Esophagus muscularis mucosa (tissue), 4 donors: ENCODE measurements at places on chromosomes 16 and 17. TPM values are rescaled to one million over a fixed set of nuclear protein-coding genes. Genes with fewer than 3 reads are reported as not detected.

DNA sequence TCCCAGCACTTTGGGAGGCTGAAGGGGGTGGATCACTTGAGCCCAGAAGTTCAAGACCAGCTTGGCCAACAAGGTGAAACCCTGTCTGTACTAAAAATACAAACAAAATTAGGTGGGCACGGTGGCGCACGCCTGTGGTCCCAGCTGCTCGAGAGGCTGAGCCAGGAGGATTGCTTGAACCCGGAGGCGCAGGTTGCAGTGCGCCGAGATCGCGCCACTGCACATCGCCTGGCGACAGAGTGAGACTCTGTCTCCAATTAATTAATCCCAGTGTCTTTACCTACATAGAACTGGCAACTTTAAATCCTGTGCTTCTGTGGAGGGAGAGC lies 1.5 kb upstream of the ELOB start:
- H3K36me3 ChIP-seq = peaks cover 16% of the 10 kb centered on the region
- no peaks in the 10 kb centered on the region for H3K27me3 ChIP-seq
- H3K27ac ChIP-seq = peak overlapping the region; percentile 100
- H3K4me1 ChIP-seq = peaks cover 39% of the 10 kb centered on the region

DNA sequence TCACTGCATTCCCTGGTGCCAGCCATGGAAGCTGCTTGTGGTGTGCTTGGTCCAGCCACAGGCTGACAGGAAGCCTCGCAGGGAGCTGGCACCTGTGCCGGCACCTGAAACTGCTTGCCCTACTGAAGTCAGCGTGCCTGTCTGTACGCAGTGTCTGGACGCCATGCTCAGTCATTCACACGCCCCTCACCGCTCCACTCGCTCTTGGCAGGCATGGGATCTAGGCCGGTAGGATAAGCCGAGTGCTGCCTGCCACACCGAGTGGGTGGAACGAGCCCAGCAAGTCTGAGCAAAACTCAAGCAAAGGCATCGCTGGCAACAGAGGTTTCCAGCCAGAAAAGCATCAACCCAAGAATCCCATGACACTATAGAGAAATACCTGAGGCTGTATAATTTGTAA lies 350.6 kb downstream of the CDH11 start:
- no peaks in the 10 kb centered on the region for H3K4me1 ChIP-seq
- H3K27ac ChIP-seq = no peak overlapping the region
- H3K4me3 ChIP-seq = no peak overlapping the region
- no peak for DNase-seq
- H3K36me3 ChIP-seq = no peaks in the 10 kb centered on the region

DNA sequence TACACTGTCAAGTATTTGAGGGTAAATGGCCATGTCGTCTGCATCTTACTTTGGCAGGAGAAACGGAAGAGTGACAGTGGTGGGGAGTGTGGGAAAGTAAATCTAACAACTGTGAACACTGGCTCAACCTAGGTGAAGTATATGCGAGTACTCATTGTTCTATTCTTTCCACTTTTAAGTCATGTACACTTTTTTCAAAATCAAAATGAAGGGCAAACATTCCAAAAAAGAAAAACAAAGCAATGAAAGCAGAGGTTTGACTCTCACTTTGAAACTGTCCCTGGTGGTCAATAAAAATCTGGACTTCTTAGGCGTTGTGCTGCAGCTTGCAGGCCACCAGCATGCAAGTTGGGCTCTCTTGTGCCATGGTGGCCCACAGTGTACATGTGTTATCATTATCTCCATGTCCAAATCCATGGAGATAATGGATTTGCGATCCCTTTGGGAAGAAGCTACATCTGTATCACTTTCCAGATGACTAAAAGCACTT lies 32.7 kb downstream of the STAT5B start:
- H3K4me1 ChIP-seq = peaks cover 21% of the 10 kb centered on the region
- no peak for DNase-seq
- no peaks in the 10 kb centered on the region for H3K36me3 ChIP-seq
- H3K27me3 ChIP-seq = no peaks in the 10 kb centered on the region
- H3K4me3 ChIP-seq = no peak overlapping the region
- no peak overlapping the region for H3K27ac ChIP-seq

Gene PDE6G
- not detected for total RNA-seq

- no peaks in the 10 kb centered on the region for H3K36me3 ChIP-seq
- no peaks in the 10 kb centered on the region for H3K27me3 ChIP-seq
- no peaks in the 10 kb centered on the region for H3K4me1 ChIP-seq
- no peak for DNase-seq
- no peak overlapping the region for H3K4me3 ChIP-seq
These were observed 53.6 kb upstream of the ATF7IP2 start for GRCh38 chr16:10332241-10332640.

- no peaks in the 10 kb centered on the region for H3K27me3 ChIP-seq
- H3K27ac ChIP-seq = no peak overlapping the region
- no peaks in the 10 kb centered on the region for H3K4me1 ChIP-seq
- no peaks in the 10 kb centered on the region for H3K36me3 ChIP-seq
- no peak overlapping the region for H3K4me3 ChIP-seq
- no peak for DNase-seq
These were observed 201.2 kb upstream of the NOG start for GRCh38 chr17:56392321-56392720.

DNA sequence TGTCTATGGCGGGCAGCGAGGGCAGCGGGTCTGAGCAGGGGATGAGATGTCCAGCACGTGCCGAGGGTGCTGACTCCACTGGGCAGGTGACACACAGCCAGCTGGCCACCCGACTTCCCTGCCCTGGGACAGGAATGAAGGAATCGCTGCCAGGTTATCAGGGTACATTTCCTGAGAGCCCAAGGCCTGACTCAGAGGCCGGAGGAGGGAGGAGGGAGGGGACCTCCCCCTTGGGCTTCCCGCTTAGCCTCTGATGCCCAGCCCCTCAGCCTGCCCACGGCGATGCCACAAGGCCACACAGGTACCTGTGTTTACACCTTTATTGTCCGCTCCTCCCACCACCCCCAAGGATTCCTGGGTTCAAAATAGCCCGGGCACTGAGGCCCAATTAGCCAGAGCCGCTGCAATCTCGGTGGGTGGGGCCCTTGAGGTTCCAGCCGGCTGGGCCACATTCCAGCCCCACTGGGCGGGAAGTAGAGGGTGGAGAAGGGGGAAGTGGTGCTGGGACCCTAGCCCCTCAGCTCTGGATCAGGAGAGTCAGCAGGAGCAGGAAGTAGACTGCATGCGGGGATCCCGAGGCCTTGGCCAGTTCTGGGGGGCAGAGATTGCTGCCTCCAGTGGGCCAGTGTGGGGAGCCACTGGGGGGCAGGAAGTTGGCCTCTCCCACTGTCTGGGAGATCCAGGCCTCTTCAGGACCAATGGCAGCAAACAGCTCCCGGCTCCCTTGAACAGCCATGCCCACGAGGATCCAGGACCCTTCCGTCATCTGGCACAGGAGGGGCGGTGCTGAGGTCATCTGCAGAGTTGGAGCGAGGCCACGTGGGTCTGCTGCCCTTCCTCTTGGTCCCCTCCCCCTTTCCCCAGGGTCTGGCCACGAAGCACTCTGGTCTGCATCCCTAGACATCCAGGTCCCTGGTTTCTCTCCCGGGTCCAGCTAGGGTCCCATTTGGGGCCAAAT lies 3.4 kb upstream of the PRSS8 start:
- H3K27ac ChIP-seq = peak overlapping the region; percentile 31
- H3K27me3 ChIP-seq = peaks cover 25% of the 10 kb centered on the region
- DNase-seq = no peak
- peaks cover 36% of the 10 kb centered on the region for H3K4me1 ChIP-seq

DNA sequence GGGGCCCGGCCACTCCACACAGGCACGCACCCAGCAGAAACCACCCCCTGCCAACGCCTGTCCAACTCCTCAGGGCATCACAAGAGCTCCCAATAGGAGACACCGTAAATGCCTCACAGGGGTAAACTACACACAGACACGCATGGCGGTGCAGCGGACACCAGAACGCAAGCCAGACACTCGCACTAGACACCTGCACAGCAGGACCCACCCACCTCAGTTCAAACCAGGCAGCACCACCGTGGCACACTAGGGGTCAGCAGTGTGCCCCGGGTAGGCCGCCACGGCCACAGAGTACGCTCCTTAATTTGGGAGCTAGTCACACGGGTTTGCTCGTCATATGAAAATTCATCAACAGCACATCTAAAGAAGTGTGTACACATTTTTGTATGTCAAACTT lies 3.4 kb downstream of the SLC38A10 start:
- H3K27ac ChIP-seq = peak overlapping the region; percentile 40
- no peaks in the 10 kb centered on the region for H3K27me3 ChIP-seq
- no peak overlapping the region for H3K4me3 ChIP-seq
- peaks cover 48% of the 10 kb centered on the region for H3K4me1 ChIP-seq
- peaks cover 32% of the 10 kb centered on the region for H3K36me3 ChIP-seq

DNA sequence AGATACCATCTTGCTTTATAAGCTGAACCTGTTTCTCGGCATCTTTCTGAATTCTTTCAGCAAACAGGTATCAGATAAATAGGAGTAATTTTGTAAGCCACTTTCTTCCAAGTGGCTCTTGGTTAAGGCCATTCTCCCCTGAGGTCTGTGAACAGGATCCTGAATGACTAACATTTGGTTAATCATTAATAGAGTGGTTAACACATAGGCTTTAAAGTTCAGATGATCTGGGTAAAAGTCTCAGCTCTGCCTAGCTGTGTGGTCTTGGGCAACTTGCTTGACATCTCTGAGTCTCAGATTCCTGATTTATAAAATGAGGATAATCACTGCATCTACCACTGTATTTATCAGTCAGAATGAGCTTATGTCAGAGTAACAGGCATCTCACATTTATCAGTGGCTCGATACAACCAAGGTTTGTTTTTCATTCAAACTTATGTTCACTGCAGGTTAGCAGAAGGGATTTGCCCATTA lies 44.4 kb upstream of the ANKFN1 start:
- no peaks in the 10 kb centered on the region for H3K36me3 ChIP-seq
- no peak for DNase-seq
- no peak overlapping the region for H3K27ac ChIP-seq
- H3K4me1 ChIP-seq = no peaks in the 10 kb centered on the region
- H3K27me3 ChIP-seq = no peaks in the 10 kb centered on the region
- no peak overlapping the region for H3K4me3 ChIP-seq

Gene CCL7
- total RNA-seq = not detected

Gene PRDM7
- not detected for total RNA-seq

DNA sequence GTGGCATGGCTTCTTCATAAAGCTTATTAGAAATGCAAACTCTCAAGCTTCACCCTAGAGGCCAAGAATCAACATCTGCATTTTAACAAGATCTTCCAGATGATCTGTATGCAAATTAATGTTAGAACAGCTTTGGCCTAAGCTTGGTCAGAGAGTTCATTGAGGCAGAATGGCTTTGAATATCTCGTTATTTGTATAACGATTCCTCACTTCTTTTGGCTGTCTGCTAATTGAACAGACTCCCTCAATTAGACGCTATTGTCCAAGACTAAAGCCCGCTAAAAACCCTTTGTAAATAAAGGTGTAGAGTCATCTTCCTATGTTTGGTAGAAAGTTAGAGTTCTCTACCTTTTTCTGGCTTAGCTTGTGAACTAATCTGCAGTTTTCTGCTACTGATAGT lies 1453.7 kb downstream of the CDH8 start:
- no peaks in the 10 kb centered on the region for H3K27me3 ChIP-seq
- H3K36me3 ChIP-seq = no peaks in the 10 kb centered on the region
- no peaks in the 10 kb centered on the region for H3K4me1 ChIP-seq
- H3K4me3 ChIP-seq = no peak overlapping the region
- no peak overlapping the region for H3K27ac ChIP-seq

GRCh38 chr16:7257016-7257415 lies 75.6 kb upstream of the RBFOX1 start:
- no peaks in the 10 kb centered on the region for H3K36me3 ChIP-seq
- H3K27me3 ChIP-seq = no peaks in the 10 kb centered on the region
- no peak overlapping the region for H3K4me3 ChIP-seq
- no peak overlapping the region for H3K27ac ChIP-seq
- no peaks in the 10 kb centered on the region for H3K4me1 ChIP-seq

GRCh38 chr16:77873066-77873465 lies 84.7 kb downstream of the VAT1L start:
- no peaks in the 10 kb centered on the region for H3K36me3 ChIP-seq
- no peak overlapping the region for H3K27ac ChIP-seq
- DNase-seq = no peak
- peaks cover 8% of the 10 kb centered on the region for H3K4me1 ChIP-seq

Gene EME1
- total RNA-seq = not detected

DNA sequence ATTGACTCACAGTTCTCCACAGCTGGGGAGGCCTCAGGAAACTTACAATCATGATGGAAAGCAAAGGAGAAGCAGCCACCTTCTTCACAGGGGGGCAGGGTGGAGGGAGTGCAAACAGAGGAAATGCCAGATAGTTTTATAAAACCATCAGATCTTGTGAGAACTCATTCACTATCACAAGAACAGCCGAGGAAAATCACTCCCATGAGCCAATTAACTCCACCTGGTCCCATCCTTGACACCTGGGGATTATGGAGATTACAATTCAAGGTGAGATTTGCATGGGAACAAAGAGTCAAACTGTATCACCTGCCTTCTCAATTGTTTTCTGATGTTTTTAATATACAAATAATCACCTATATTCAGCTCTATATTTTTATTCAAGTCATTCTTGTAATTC lies 1527.3 kb upstream of the GOT2 start:
- no peak overlapping the region for H3K27ac ChIP-seq
- H3K4me1 ChIP-seq = no peaks in the 10 kb centered on the region
- H3K4me3 ChIP-seq = no peak overlapping the region

DNA sequence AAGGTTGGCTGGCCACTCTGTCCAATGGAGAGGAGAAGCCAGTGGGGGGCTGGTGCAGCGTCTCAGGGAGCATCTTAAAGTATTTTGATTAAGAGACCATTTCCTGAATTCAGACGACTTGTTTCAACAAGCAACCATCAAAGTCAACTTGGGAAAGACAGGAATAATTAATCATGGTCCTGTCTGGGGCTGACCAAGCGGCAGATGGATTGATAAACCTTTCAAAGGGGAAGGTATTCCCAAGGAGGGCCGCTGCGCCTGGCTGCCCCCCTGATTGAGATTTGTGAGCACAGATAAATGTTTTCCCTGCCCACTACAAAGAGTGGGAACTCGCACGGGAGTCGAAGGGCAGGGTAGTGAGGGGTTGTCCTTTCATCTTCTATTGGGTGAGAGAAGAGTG lies 47.5 kb downstream of the HNF1B start:
- no peaks in the 10 kb centered on the region for H3K4me1 ChIP-seq
- no peak for DNase-seq
- no peaks in the 10 kb centered on the region for H3K27me3 ChIP-seq
- H3K36me3 ChIP-seq = no peaks in the 10 kb centered on the region

DNA sequence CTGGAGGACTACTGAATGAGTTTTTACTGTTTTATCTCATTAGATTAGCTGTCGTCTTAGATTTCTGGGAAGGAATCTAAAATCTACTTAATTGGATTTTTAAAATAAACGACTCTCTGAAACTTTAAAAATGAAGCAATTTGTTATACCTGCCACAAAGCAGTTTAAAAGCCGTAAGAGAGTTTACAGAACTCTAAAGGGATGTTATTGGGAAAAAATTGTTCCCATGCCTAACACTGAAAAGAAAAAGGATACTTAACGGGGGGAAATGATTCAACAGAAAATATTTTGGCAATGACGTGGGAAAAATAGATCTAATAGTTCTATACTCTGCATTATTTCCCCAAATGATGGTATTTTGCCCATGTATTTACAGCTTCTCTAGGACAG lies 27.0 kb downstream of the ARHGAP17 start:
- no peaks in the 10 kb centered on the region for H3K27me3 ChIP-seq
- peaks cover 96% of the 10 kb centered on the region for H3K4me1 ChIP-seq
- H3K27ac ChIP-seq = peak overlapping the region; percentile 77
- H3K36me3 ChIP-seq = no peaks in the 10 kb centered on the region

Gene AOC2
- 2.0 TPM for total RNA-seq

GRCh38 chr17:43774304-43775250 lies 4.2 kb downstream of the DUSP3 start:
- peaks cover 68% of the 10 kb centered on the region for H3K36me3 ChIP-seq
- no peaks in the 10 kb centered on the region for H3K27me3 ChIP-seq
